ENCODE measurements at places on chromosomes 2 and 18.
A peak's percentile ranks its signal among the peaks of the same experiment; 100 is the strongest.

- DNase-seq = no peak
These were observed 32.4 kb downstream of the RTN4 start for GRCh38 chr2:55017880-55018279.

- DNase-seq = peak; percentile 89
These were observed at the start of gene DNAH7 for GRCh38 chr2:196068271-196069209. Gene DNAH7 (minus strand): TSS chr2:196068837. CDS start chr2:196068711, 126 bp downstream.

DNA sequence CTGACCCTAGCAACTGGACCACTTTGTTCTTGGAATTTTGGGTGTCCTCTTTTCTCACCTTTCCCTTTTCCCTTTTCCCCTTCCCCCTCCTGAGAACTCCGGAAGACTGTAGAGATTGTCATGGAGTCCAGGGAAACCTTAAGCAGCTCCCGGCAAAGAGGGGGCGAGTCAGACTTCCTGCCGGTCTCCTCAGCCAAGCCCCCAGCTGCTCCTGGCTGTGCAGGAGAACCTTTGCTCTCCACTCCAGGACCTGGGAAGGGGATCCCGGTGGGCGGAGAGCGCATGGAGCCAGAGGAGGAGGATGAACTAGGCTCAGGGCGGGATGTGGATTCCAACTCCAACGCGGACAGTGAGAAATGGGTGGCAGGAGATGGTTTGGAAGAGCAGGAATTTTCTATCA is 20.5 kb downstream of the SETBP1 start:
- no peak for DNase-seq

- DNase-seq = no peak
These were observed 30.3 kb upstream of the GPR17 start for GRCh38 chr2:127615511-127616166.

GRCh38 chr2:67666386-67667053 is 269.4 kb downstream of the ETAA1 start:
- DNase-seq = no peak

DNA sequence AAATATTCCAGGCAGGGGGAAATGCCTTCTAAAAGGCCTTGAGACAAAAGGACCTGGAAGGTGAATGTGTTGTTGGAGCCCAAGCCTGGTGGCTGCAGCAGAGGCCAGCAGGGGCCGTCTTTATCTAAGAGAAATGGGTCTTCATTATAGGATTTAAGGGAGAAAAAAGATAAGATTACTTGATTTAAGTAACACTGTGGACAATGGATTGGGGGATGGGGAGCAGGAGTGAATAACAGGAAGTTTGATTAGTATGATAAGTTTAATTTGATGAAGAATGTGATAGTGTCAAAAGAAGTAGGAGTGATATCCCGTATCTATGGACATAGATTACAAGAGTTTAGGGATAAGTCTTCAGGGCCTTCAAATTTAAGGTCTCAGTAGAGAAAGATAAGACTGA is 64.2 kb downstream of the WDR75 start:
- DNase-seq = no peak

DNA sequence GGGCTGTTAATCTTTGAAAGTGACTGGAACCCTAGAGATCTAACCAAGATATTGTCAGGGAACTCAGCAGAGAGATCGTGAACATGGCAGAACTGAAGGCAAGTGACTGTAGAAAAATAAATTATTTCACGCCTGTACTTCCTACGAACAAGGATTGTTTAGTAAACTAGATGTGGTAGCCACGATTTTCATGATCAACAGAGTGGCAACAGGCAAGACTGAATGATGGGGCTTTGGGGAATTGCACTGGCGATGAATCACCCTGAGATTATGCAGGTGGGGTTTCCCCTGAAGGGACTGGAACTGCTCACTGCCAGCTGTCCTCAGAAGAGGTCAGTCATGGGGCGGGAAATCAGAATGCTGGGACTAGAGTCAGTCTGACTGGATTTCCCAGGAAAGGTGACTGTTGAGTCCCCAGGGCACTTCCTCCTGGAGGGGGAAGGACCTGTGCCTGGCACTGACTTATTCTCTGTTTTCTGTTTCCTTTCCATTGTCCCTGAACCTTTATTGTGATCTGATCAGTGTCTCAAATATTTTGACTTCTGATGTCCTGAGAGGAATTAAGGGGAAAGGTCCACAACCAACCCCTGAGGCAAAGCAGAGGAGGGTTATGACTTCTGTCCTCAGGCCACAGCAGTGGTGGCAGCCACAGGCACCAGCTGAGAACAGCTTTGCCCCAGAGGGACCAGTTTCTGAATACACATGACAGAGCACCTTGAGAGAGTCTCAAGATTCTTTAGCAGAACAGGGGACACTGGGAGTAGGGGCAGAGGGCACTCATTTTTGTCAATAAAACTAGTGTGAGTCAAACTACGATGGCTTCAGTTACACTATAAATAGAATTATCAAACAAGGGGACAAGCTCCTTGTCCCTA is 70.0 kb downstream of the NAB1 start:
- no peak for DNase-seq

- no peak for DNase-seq
These were observed 212.0 kb upstream of the NABP1 start for GRCh38 chr2:191465766-191466420.

DNA sequence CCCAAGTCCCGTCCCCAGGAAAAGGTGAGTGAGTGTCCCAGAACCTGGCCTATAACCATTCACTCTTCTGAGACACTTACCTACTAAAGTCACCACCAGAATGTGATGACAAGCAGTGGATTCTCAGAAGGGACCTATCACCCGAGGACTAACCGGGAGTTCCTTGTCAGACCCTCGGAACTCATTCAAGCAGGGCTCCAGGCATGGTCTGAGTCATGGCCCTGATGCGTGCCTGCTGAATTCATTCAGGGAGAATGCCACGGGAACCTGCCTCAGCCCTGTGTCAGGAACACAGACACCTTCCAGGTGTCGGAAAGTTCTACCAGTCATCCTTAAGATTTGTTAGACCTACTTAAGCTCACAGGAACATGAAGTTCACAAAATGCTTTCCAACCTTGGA is 29.8 kb downstream of the ALPK2 start:
- no peak for DNase-seq

DNA sequence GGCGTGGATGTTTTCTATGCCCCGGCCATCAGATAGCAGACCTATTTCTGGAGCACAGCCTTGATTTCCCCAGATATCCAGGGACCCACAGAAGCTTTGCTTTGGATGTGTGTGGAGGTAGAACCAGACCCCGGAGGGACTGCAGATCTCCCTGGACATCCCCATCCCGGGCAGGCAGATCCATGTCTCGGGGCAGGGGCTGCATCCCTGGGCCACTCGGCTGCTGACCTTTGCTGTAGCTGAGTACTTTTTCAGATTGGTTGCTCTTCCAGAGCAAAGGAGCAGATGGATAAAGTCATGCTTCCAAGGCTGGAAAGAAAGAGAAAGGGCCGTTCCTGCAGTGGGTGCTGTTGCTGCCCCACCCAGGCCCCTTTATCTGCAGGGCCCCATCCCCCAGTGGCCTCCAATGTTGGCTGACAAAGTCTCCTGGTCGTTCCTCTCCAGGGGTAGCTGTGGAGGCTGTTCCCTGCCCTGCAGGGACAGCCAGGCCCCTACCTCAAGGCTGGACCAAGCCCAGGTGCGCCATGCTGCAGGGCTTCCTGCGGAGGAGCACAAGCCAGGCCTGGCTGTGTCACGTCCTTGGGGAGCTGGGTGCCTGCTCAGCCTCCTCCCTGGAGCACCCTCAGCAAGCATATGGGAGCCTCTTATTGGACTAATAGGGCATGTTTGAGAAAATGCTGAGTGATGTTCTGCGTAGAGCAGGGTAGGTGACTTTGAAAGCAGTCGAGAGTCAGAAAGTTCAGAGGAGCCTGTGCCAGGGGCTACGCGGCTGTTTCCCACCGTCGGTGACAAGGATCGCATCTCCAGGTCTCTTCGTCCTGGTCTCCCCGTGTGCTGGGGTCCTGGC is 68.4 kb downstream of the TPO start:
- no peak for DNase-seq

DNA sequence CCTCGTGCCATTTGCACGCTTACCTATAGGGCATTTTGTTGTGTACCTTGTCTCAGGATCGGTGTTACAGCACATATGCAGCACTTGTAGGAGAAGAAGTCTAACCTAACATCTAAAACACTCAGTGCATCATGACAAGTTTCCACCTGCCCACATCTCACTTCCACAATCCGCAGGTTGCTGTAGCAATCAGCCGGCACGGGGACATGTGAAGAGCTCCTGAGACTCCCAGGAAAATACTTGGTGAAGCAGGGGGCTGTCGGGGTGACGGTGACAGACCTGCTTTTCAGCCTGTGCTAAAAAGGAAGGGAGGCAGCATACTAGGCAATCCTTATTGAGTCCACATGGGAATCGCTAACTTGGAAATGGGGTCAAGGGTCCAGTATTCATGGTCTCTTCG is 172.2 kb downstream of the MYT1L start:
- no peak for DNase-seq

DNA sequence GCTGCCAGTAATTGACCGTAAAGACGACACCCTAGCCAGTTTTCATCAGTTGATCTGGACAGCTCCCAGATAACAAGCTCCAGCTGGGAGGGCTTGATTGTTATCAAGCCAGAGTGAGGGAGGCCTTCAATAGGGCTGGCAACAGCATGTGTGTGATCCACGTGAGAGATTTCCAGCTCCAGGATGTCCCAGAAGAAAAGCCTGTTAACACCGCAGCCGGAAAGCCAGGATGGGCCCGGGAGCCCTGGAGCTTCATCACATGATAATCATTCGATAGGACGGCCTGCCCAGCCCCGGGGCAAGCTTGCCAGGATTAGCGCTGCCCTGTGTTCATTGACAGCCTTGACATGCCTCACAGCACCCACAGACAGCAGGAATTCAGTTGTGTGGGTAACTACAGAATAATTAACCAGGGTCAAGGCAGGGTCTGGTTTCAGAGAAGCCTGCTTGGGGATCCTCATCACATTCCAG is 182.5 kb downstream of the C1D start:
- no peak for DNase-seq

- DNase-seq = no peak
These were observed 38.9 kb downstream of the MRPL33 start for GRCh38 chr2:27810455-27810854.

- DNase-seq = no peak
These were observed 16.3 kb upstream of the SCN1A start for GRCh38 chr2:166144071-166144470.

DNA sequence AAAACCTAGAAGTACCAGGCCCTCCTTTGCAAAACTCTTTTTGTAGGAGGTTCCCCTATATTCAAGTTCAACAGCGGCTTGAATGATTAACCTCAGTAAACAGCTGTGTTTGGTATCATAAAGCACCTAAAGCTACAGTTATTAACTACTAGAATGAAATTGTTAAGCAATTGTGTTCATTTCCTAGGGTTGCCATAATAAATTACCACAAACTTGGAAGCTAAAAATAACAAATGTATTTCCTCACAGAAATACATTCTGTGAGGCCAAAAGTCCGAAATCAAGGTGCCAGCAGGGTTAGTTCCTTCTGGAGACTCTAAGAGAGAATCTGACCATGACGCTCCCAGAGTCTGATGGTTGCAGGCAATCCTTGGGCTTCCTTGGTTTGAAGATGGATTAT is 202.1 kb upstream of the ACVR2A start:
- no peak for DNase-seq

DNA sequence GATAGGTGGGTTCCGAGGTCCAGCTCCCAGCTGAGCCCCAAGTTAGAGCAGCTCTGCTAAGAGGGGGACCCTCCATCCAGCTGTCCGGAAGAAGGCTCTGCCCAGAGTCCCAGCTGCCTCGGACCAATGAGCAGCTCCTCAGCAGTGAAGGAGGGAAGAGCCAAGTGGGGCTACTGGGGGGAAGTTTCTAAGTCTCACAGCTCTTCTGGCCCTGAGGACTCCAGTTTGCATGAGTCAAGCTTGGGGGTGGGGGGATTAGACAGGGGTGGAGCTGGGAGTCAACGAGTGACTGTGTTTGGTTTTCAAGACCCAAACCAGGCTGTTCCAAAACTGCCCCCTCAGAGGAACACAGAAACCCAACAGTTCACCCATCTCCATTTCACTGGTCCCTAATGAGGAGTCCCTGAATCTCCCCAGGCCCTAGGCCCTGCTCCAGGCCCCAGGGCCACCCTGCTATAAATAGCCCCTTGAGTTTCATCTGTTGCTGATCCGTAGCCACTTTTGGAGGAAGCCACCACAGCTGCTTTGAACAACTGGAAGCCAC is 100.9 kb downstream of the TNS1 start:
- DNase-seq = no peak

GRCh38 chr18:80201739-80202138 is 45.6 kb downstream of the PARD6G start:
- no peak for DNase-seq

DNA sequence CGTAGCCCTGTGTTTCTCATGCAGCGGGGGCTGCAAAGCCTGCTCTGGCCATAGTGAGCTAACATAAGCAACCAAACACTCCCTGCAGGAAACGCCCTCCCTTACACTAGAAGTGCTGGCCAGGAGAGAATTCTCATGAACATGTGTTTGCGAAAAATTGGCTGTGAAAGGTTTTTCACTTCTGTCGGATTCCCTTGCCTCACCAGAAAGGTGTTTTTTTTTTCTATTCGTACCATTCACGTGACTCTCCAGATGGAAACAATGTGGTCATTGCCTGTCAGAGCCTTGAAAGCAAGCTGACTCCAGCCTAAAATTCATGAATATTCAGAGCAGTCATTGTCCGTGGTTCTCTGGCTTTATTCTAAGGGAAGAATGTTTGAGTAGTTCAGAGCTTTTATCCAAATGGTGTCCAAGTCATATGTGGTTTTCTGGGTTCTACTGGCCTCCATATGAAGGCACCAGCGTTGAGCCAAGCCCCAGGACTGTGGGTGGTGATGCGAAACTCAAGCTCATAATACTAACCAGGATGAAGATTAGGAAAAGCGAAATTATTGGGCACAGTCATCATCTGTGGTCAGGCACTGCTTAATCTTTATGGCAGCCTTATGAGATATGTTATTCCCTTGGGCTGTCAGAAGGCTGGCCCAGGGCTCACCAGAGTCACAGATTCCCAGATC is 236.4 kb downstream of the ALPK2 start:
- DNase-seq = no peak
